ENCODE measurements at places on chromosomes 13 and 19.

DNA sequence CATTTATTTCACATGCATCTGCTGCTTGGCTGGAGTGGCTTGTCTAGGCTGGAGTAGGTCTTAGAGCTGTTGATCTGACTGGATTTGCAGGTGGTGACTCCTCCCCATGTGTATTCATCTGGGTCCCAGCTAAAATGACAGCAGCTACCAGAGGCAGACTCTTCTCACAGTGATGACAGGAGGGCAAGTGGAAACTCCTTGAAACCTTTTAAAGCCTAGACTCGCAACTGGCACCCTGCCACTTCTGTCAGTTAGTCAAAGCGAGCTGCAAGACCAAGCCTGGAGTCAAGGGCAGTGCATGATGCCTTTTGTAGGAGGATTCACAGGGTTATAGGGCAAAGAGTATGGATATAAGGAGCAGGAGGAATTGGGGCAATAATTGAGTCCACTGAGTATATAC is 65.2 kb downstream of the TEX26 start:
- no peak for DNase-seq

DNA sequence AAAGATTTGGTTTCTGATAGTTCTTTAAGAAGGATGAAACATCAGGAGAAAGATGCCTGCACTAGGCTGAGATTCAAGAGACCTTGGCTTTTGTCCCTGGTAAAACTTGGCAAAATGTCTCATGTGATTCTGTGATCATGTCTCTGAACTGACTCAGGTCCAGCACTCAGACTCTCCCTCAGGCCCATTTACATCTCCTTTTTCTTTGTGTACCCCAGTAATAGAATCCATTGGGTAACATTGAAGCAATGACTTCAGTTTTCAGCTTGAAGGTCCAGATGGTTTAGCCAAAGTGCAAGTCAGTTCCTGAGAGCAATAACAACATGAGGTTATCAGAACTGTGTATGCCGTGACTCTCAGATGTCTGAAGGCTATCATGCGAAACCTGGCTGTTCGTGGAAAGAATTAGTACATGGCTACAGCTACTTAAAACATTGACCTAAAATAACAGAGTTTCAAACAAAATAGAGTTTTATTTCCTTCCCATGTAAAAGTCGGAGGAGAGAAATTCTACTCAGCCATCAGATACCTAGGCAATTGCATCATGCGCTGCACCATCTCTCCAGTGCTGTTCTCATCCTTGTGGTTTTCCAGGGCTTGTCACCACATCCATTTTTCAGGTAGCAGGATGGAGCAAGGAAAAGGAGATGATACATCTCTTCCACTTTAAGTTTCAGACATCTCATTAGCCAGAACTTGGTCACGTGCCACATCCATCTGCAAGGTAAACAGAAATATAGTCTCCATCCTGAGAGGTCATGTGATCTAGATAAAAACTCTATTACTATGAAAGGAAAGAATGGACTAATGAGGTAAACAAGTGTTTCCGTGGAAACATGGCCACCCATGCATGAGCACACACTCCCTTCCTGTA is 117.3 kb downstream of the POSTN start:
- no peak for DNase-seq

DNA sequence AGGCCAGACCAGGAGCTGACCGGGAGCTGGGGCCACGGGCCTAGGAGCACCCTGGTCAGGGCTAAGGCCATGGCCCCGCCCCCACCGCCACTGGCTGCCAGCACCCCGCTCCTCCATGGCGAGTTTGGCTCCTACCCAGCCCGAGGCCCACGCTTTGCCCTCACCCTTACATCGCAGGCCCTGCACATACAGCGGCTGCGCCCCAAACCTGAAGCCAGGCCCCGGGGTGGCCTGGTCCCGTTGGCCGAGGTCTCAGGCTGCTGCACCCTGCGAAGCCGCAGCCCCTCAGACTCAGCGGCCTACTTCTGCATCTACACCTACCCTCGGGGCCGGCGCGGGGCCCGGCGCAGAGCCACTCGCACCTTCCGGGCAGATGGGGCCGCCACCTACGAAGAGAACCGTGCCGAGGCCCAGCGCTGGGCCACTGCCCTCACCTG is 6.6 kb downstream of the SPHK2 start:
- DNase-seq: no peak

- no peak for DNase-seq
These were observed 2.7 kb downstream of the CNMD start for GRCh38 chr13:52736891-52737290.

DNA sequence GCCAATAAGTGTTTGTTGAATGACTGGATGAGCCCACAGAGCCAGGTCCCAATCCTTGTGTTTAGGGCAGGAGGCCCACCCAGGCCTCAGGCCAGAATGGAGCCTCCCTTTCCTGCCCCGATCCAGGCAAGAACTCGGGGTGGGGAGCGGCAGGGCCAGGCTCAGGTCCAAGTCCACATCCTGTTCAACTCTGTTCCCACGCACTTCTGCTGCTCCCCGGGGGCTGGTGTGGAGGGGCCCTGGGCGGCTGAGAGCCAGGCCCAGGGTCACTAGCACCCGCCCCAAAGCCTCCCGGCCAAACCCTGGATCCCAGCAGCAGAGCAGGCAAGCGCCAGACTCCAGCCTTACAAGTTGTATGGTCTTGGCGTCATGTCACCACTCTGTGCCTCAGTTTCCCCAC is 8.0 kb downstream of the ANGPTL8 start:
- DNase-seq: peak; percentile 64

- no peak for DNase-seq
These were observed 20.6 kb upstream of the ZNF599 start for GRCh38 chr19:34793565-34793964.

DNA sequence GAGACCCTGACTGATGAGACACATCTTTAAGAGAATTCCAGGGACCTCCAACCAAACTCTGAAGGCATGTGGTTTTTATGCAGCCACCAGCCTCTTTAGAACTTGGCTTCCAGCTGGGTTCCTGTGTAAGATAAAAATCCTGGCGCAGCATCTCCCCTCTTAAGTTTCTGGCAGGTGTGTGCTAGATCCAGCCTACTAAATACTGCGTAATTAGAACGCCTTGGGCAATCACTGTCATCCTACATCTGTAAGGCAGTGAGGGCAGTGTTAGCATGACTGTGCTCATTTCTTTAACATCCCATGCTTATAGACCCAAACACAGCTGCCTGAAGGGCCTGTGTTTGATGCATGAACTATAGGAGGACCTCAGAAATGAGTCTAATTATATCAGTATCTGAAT is 173.5 kb upstream of the OBI1 start:
- no peak for DNase-seq

- no peak for DNase-seq
These were observed 108.3 kb upstream of the FRY start for GRCh38 chr13:31923134-31923763.

DNA sequence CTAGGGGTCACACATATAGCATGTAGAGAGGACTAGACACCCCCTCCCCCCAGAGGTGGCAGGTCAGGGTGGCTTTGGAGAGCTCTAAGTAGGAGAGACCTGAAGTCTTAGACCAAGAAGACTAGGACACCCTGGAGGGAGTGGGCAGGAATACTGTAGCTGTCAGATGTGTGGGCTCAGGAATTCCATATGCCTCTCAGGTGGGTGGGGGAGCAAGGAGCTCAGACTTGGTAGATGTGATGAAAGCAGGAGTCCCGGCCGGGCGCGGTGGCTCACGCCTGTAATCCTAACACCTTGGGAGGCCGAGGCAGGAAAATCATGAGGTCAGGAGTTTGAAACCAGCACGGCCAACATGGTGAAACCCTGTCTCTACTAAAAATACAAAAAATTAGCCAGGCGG is 1.6 kb downstream of the CRB3 start:
- DNase-seq: no peak

All from uterus (tissue), 4 donors.